ENCODE measurements at places on chromosomes 7 and 10.

GRCh38 chr10:1160561-1161314 lies 104.6 kb downstream of the WDR37 start:
- H3K4me3 ChIP-seq, result no peak overlapping the region
- no peaks in the 10 kb centered on the region for H3K4me1 ChIP-seq
- H3K36me3 ChIP-seq, result no peaks in the 10 kb centered on the region
- no peak for DNase-seq
- no peaks in the 10 kb centered on the region for H3K27me3 ChIP-seq

DNA sequence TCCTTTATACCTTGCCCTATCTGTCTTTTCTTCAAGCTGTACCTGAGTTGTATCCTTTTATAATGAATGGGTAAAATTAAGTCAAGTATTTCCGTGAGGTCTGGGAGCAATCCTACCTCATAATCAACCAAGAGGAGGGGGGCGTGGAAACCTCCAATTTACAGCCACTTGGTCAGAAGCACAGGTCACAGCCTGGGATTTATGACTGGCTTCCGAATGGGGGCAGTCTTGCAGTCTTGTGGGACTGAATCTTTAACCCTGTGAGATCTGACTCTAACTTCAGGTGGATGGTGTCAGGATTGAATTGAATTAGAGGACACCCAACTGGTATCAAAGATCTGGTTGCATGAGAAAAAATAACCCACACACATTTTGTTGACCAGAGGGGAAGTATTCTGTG lies 23.5 kb upstream of the KCNMA1 start:
- no peaks in the 10 kb centered on the region for H3K4me1 ChIP-seq
- H3K27me3 ChIP-seq, result peaks cover 27% of the 10 kb centered on the region
- no peak overlapping the region for H3K27ac ChIP-seq
- H3K36me3 ChIP-seq, result peaks cover 2% of the 10 kb centered on the region

GRCh38 chr7:47371317-47371716 lies 210.6 kb downstream of the TNS3 start:
- no peaks in the 10 kb centered on the region for H3K36me3 ChIP-seq
- H3K27me3 ChIP-seq, result peaks cover 12% of the 10 kb centered on the region
- no peak overlapping the region for H3K27ac ChIP-seq

GRCh38 chr7:45089341-45089891 lies 647 bp upstream of the NACAD start:
- no peak overlapping the region for H3K27ac ChIP-seq
- H3K4me3 ChIP-seq, result peak overlapping the region; percentile 80

DNA sequence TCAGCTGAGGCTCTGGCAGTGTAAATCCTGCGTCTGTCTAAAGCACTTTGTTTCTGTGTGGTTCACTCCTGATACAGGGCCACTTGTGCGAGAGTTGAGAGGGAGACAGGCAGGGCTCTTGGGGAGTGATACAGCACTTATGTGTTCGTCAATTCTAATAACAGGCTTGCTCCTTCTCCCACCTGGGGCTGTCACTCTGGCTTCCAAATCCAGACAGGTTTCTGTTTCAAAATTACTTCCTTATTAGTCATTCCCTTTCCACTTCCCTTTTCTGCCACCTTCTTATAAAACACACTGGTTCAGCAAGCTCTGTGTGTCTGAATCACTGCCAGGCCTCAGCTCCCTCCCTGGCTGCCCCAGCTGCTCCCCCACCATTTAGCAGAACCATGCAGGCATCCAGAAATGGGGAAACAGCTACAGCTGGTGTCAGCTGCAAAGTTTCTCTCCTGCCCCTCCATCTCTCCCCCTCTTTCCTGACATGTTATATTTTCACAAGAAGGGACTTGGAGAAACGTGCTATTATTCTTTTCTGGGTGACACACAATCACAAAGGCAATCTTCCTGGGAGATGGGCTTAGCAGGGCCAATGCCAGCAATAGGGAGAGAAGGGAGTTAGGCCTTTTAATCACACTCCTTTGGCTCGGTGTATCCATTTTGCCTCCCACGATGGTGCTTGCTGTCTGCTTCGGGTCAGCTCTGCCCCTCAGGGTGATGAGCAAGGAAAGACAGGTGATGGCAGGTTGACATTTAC lies 58.4 kb upstream of the ZNRF2 start:
- no peaks in the 10 kb centered on the region for H3K27me3 ChIP-seq
- peak overlapping the region; percentile 46 for H3K27ac ChIP-seq
- no peak overlapping the region for H3K4me3 ChIP-seq
- peaks cover 7% of the 10 kb centered on the region for H3K4me1 ChIP-seq
- no peaks in the 10 kb centered on the region for H3K36me3 ChIP-seq
- peak; percentile 10 for DNase-seq

DNA sequence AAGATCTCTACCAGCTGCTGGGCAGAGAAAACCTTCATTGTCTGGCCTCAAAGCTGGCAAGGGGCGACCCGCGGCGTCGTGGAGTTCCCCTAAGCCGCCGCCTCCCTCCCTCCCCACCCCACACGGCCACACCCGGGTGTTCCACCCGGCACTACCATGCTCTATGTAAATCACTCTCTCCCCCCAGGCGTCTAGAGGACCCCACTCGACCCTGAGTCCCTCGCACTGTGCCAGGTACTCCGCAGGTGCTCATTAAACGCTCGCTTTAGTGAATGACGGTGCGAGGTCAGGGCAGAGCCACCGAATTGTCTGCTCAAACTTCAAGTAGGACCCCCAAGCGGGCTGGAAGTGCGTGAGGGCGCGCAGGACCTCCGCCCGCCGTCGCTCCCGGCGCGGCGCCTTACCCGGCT lies 628 bp downstream of the PARP12 start:
- H3K4me1 ChIP-seq, result peaks cover 41% of the 10 kb centered on the region
- peaks cover 4% of the 10 kb centered on the region for H3K27me3 ChIP-seq
- peaks cover 31% of the 10 kb centered on the region for H3K36me3 ChIP-seq
- peak overlapping the region; percentile 91 for H3K27ac ChIP-seq
- peak; percentile 37 for DNase-seq

DNA sequence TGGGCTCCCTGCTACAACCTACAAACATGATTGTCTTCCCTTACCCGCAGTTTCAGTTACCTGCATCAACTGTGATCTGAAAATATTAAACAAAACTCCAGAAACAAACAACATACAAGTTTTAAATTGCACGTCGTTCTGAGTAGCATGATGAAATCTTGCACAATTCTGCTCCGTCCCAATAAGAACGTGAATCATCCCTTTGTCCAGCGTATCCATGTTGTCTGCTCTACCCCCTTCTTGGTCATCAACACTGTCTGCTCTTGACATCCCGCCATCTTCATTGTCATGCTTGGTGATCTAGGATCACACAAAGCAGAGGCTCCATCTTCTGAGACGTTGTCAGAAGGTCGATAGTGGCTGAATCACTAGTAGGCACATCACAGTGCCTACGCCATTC lies 53.9 kb downstream of the ACADSB start:
- no peak overlapping the region for H3K4me3 ChIP-seq
- no peak for DNase-seq
- no peak overlapping the region for H3K27ac ChIP-seq
- H3K27me3 ChIP-seq, result peaks cover 22% of the 10 kb centered on the region
- H3K4me1 ChIP-seq, result no peaks in the 10 kb centered on the region
- no peaks in the 10 kb centered on the region for H3K36me3 ChIP-seq
